Colonic mucosa (tissue), 4 donors: ENCODE measurements at places on chromosomes 6 and 20.
A peak's percentile ranks its signal among the peaks of the same experiment; 100 is the strongest.

DNA sequence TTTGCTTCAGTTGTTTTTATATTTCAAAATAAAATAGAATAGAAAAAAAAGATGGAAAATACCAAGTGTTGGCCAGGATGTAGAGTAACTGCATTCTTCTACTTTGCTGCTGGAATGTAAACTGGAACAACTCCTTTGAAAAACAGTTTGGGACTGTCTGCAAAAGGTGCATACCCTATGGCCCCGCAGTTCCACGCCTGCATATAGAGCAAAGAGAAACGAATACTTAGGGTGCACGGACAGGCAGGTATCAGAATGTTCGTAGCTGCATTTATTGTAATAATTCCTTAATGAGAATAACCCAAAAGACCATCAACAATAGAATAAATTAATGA is 603 bp upstream of the RAB23 start:
- peak; percentile 35 for DNase-seq

- DNase-seq, result peak; percentile 61
Observed at GRCh38 chr6:13488015-13488895, 855 bp upstream of the GFOD1 start.

DNA sequence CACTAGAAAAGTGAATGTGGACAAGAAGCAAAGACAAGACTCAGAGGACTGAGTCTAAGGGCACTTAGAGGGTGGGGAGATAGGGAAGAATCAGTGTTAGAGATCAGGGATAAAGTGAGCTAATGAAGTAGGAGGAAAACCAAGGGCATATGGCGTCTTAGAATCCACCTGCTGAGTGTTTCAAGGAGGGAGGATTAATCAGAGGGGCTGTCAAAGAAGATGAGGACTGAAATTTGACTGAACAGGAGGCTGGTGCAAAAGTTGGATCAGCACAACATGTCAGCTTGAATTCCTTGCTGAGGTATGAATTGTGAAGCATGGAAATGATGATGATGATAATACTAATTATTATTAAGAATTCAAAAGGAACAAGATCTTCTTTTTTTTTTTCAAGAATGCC is 39.4 kb downstream of the PLCB4 start:
- no peak for DNase-seq

- DNase-seq, result no peak
Observed at GRCh38 chr6:107231243-107231642, 115.9 kb upstream of the BEND3 start.

- DNase-seq, result peak; percentile 72
Observed at GRCh38 chr6:27757307-27757706, 154.9 kb downstream of the OR2B2 start.

DNA sequence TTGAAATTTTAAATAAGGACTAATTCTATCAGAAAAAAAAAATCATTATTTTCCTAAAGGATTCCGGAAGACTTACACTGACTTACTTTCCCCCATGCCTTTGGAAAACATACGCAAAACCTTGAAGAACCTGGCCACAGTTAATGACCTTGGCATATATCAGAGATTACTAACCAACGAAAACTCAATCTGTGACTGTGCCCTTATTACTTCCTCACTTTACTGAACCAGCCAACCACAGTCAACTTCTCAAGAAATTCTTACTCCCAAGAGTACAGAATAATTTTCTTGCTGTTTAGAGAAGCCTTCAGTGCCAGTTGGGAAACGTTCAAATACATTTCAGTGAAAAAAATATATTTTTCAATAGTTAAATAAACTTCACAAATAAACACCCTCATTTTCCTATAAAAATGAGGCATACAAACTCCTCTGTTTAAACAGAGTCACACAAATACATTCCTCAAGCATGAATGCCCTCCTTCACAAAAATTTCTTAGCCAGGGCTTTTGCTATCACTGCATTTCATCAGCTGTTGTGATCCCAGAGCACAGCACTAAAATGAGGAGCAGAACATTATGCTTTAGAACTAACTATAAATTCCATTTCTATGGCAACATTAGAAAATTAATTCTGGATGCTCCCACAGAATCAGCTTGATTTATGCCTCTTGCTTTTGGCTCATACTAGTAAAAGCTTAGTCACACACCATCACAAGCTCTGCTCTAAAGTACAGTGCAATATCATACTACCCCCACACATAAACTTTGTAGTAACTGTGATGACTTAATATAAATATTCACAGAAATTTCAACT is 117.6 kb downstream of the DST start:
- no peak for DNase-seq

DNA sequence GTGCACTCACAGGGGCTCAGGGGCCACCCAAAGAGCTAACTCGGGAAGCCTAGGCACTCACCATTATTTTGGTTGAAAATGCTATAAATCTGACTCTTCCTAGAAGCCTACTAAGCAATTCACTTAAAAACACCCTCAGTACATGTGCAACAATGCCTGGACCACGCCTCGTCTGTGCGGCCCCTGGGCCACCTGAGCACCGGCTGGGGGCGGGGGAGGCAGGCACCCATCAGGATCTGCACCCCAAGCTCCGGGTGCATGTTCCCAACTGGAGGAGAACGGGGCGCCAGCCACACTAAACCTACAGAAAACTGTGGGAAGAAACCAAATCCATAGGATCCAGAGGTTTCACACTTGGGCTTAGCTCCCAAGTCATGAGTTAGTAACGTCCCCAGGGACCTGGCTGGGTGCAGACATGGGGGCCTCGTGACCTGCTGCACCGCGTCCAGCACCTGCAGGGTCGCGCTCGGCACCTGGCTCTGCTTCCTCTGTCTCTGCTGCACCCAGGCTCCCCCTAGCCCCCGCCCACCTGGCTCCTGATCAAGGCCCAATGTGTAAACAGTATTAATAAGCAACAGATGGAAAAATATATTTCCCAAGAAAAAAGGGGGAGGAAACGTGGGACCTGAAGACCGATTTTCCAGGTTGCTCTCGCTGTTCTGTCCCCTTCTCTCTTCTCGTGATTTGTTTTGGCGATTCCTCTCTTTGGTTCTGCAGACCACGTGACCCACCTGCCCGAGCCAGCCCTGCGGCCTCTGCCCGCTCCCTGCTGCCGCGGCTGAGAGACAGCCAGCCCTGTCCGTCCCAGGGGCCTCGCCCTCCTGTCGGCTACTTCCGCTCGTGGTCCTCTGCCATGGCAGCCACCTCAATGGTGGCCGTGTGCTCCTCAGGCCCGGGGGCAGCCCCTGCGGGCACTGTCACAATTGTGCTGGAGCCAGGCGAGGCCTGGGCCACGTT is 15.5 kb upstream of the HELZ2 start:
- DNase-seq, result no peak

DNA sequence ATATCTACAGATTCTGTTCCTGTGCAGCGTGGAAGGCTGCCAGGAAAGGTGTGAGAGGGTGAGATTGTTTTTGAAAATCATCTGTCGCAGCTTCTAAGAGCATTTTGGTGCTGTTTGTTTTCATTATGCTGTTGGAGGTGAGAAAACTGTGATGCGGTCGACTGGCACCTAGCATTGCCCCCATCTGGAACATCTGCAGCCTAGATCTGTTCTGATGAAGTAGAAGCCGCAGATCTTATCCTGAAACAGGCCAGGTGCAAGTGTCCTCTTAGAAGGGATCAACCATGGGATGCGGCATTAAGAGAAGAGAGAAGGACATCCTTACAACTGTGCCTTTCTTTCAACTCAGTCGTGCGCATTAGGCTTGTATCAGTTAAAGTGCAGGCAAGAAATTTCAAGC is 167.3 kb downstream of the CDH26 start:
- DNase-seq, result no peak

GRCh38 chr6:159117046-159117445 is 52.2 kb upstream of the FNDC1 start:
- no peak for DNase-seq

- DNase-seq, result no peak
Observed at GRCh38 chr20:21228511-21228910, 74.6 kb upstream of the XRN2 start.

DNA sequence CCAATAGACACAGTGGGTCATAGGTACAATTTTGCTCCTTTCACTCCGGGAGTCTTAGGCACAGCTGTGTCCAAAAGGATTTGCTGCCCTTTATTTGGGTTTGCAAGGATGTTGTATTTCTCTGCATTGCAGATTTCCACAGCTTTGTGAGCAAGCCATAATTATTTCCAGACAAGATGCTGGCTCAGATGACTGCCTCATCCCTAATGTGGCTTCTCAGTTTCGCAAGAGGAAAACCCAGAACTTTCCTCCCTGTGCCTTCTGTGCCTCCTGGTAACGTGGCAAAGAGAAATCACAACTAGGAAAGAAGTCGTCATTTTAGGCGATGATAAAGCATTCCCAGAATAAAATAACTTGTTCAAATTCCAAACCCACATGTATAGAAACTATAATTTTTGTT is 33.7 kb downstream of the FAM50B start:
- no peak for DNase-seq

- DNase-seq, result no peak
Observed at GRCh38 chr6:88339761-88340160, 173.6 kb upstream of the CNR1 start.

GRCh38 chr6:92687278-92687677 is 732.1 kb downstream of the EPHA7 start:
- no peak for DNase-seq

DNA sequence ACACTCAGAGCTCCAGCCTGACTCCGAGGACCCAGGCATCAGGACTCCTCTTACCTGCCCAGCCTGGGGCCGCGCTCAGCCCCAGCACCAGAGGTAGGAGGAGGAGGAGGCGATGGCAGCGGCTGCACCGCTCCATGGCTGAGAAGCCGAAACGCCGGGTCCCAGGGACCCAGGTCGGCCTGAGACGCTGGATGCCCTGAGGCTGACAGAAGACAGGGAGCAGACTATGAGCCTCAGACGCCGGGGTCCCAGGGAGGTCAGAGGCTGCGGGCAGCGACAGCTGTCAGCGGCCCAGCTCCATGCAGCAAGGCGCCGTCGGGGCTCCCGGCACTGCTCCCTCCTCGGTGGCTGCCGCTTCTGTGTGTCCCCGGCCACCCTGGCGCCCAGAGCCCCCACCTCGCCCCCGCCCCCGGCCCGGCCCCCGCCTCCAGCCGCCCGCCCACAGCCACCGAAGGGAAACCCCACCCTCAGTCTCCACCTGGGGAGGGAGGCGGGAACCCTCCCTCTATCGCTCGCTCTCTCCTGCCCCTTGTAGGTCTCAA is at the start of gene COL11A2:
TSS of gene COL11A2 (minus strand) at position 363 of the 542 bp plus-strand sequence. CDS start at position 136, 227 bp downstream.
- no peak for DNase-seq

DNA sequence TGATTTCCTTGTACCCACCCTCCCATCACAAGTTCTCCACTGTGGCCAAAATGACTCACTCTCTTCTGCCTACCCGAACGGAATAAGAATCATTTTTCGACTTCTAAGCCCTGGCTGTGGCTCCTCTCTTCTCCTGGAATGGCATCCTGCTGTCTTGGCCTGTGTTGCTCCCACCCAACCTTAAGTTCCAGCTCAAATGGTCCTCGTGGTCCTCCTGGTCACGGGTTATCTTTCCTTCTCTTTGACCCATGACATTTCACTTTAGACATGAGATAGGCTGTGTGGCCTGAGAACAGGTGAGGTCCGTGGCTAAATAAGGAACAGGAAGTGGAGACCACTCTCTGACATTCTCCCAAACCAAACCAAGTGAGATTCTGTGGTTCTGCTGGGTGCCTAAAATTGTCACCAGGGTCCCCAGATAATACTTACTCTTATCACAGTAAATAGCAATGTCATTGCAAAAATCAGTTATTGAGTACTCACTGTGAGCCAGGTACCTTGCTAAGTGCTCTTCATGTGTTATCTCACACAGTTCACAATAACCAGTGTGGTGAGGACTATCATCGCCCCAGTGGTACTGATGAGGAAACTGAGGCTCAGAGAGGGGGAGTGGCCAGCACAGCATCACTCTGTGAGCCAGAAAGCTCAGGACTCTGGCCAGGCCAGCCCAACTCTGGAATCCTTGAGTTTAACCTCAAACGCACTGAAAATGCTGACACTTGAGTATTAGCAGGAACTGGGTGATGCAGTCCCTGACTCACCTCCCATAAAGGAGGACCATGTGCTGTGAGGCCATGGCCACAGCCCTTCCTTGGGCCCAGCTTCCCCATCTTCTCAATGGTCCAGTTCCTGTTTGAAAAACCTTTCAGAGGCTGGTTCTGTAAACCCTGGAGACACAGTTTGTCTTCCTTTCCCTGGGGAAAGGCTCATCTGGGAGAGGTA is 74.8 kb upstream of the SIRPA start:
- no peak for DNase-seq

DNA sequence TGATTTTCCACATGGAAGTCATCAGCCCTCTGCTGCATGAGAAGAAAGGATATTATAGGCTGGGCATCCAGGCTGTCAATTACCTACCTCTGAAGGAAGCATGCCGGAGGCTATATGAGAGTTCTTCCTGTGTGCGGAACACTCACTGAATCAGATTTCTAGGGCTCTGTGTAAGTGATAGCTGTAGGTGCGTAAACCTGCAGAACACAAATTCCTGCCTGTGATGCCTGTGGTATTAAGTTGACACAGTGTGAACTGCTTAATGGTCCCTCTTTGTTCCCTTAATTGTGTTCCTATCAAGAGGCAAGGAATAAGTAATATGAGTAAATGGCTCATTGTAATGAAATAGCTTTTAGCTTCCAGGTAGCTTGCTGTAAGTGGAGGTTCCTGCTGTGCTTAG is 103.3 kb downstream of the ANKS1A start:
- no peak for DNase-seq

DNA sequence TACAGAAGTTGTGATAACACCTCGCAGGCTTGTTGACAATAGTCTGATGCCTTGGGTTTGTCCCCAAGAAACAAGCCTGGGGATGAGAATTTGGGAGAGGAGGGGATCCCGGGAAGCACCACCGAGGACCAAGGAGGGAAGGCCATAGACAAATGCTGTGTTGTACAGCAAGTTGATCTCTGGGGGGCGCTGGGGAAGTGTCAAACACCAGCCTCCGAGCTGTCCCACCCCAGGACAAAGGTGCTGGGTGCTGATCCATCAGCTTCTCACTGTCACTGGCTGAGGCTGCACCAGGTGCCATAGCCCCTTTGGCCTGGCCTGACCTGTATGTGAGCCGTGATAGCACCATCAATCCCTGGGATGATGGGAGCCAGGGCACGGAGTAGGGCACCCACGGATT is 64.0 kb downstream of the SYNDIG1 start:
- no peak for DNase-seq

DNA sequence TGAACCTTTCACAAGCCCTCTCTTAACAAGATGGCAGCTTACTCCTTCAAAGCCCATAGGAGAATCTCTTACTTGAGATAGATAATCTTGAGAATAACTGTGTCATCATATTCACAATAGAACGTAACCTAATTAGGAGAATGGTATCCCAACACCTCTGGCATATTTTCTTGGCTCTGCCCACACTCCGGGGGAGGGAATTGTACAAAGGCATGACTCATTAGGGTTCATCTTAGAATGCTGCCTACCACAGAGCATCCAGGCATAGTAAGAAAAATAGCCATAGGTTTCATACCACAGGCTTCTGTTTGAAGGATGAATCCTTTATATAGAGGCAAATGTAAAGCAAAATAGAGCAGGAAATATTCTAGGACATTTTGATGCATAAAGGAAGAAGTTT is 1100.6 kb upstream of the CITED2 start:
- DNase-seq, result no peak
